ENCODE measurements at places on chromosomes 12 and 14.

DNA sequence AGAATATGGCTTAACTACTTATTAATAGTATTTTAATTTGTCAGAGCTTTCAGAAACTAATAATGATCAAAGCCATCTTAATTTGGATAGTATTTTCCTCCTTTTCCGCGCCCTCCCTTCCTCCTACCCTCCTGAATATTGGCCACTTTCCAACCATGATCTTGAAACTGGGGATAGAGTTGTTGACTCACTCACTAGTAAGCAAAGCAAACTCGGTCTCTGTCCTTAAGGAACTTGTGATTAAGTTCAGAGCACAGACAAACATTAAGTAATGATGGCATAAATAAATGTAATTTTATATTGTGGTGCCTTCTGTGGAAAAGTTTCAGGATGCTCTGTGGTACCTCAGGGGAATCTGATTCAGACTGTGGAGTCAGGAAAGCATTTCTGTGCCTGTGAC lies 75.7 kb downstream of the LRRK2 start:
- no peak for DNase-seq

DNA sequence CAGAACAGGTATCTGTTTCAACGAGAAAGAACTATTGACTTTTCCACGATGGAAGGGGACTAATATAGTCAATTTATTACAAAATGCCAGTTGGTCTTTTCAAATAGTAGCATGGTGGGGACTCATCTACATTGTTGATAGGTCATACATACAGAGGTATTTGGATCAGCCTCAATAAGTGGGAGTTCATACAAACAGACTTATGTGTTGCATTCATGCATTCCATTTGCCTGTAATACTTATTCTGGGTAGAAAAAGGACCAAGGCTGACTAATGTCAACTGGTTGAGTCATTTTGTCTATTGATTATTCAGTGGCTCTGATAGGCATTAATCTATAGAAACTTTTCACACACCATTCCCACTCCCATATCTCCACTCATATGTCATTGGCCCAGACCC lies 41.5 kb upstream of the GLIPR1 start:
- no peak for DNase-seq

DNA sequence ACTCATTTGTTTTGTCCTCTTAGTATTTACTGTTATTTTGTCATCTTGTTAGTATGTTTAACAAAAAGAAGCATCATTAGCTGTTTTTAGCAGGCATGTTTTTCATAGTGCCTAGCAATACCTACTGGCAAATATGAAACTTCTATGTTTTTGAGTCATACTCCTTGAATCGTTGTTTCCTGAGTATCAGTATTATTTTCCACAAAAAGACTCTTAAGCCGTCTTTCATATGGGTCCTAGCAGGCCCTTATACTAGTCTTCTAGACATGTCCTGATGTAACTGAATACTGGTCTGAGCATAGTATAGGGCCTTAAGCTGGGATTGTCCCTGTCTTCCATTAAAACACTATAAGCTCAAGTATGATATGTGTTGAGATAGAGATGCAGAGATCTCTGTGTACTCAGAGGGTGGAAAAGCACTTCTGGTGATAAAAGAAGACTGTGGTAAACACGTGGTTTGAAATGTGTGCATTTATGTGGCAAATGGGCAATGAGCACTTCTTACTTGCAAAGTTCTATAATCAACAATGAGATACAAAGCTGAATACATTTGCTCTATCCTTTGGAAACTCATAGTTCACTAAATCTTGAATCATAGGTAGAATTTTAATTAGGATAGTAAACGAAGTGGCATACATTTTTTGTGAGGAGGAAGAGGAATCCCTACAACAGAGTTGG lies 348.8 kb downstream of the PDZRN4 start:
- DNase-seq, result no peak

- DNase-seq, result no peak
Observed at GRCh38 chr12:113845900-113846674, 120.0 kb downstream of the RBM19 start.

- DNase-seq, result no peak
Observed at GRCh38 chr12:113612076-113612728, 140.5 kb upstream of the LHX5 start.
